ENCODE measurements at places on chromosomes 4 and X. TPM values are rescaled to one million over a fixed set of nuclear protein-coding genes. Genes with fewer than 3 reads are reported as not detected.

SORBS2 gene
- total RNA-seq, result 136 TPM

BANK1 gene
- 0.27 TPM for total RNA-seq

ASMTL gene
- 19.5 TPM for total RNA-seq

POU3F4 gene
- total RNA-seq, result not detected

All from transverse colon (tissue), 4 donors.